Foreskin melanocyte (primary cell): ENCODE measurements at places on chromosomes 11 and 22.

- DNase-seq: peak; percentile 66
These were observed 3.7 kb upstream of the RPS6KA4 start for GRCh38 chr11:64355078-64355940.

GRCh38 chr22:45589556-45589955 lies 82.1 kb upstream of the ATXN10 start:
- no peak for DNase-seq

DNA sequence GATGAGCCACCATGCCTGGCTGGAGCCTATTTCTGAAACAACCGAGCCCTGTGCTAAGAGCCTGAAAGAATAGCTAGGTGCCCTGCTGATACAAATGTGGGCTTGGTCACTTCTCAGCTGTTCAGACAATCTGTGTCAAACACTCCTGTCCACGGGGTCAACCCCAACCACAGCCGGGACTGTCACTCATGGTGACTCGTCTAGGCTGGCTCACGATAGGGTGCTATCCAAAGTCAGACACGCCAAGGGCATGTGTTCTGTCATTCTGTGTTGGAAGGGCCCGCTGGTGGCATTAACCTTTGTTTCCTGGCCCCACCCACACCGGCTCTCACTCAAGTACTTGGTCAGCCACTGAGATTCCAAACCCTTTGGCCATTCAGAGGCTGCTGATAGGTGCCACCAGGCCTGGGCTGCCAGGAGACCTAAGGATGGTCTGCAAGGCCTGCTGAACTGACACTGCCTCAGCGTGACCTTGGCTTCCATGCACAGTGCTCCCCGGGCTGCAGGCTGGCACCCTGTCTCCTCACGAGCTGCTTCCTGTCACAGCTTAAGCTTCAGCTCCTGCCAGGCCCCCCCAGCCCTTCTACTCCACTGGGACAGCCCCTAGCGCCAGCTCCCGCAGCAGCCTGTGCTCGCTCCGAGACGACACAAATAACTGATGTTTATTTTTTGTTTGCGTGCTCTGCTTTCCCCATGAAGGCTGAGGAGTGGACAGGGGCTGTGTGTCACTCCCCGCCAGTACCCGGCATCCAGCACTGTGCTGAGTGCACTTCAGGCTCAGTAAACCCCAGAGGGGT lies 14.2 kb upstream of the CDC42BPG start:
- no peak for DNase-seq

- DNase-seq: no peak
These were observed 59.5 kb downstream of the CDKN1C start for GRCh38 chr11:2825889-2826678.

DNA sequence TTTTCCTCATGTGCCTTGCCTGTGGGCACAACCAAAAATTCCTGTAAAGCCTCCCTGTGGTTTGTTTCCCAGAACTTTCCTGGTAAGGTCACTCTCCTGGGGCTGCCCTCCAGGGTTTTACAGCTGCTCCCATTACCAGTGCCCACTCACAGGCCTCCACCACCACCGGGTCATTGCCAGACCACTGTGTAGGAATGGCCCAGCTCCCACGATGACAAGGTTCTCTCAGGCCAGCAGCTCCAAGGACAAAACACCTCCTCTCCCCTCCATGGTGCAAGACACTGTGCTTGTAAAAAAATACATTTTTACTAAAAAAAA lies 96.1 kb upstream of the AKIP1 start:
- DNase-seq: peak; percentile 61

DNA sequence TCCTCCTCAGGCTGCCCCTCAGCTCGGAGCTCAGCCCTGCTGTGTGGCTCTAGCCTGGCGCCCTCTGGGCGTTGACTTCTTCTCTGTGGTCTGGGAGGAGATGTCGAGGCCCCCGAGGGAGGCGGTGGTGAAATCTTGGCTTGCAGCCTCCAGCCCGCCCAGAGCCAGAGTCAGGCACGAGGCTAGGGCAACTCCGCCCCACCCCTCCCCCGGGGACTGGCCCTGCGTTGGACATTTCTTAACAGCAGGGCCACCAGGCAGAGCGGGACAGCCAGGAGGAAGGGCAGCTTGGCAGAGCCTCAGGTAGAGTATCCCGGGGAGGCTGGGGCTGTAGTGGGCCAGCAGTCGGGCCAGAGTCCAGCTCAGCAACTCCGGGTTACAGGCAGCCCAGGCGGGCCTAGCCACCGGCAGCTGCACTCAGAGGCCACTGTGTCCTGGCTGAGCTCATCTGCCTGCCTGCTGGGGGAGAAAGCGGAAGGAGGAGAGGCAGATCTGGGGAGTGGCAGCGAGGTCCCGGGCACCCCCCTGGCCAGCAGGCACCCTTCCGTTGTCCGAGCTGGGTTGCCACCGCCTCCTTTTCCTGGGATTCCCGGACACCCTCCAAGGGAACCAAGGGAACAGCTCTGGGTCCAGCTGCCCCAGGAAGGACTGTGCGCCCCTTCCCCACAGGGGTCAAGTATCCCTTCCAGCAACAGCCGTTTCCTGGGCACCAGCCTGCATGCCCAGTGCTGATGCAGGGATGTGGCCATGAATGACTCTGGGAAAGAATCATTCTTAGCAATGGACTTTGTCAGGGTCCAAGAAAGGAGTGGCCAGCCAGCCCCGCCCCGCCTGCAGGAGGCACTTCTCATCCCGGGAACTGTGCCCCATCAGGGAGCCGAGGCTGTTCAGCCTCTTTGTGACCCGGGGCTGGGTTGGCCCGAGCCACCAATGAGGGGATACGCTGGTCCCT lies at the start of gene ALDH3B1:
ALDH3B1 (plus strand) TSS at position 238 of the 952 bp plus-strand sequence. CDS start 4,971 bp downstream, outside the sequence.
- peak; percentile 81 for DNase-seq

- no peak for DNase-seq
These were observed 188.5 kb upstream of the ISX start for GRCh38 chr22:34877506-34877905.

DNA sequence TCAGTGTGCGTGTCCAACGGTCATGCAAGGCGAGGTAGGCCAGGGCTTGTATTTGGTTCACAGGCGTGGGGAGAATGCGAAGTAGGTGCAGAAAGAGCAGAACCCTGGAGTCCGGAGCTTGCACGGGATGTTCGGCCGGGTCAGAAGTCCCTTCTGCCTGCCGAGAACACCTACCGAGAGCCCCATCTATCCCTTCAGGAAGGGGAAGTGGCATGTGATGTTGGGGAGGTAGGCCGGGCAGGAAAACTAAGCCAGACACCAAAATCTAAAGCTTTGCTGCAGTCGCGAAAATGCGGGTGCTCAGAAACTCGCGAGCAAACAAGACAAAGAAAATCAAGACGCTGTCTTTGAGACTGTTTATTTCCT lies 435 bp upstream of the TAF6L start:
- DNase-seq: no peak

- DNase-seq: no peak
These were observed 7.8 kb upstream of the NOX4 start for GRCh38 chr11:89498845-89499448.

DNA sequence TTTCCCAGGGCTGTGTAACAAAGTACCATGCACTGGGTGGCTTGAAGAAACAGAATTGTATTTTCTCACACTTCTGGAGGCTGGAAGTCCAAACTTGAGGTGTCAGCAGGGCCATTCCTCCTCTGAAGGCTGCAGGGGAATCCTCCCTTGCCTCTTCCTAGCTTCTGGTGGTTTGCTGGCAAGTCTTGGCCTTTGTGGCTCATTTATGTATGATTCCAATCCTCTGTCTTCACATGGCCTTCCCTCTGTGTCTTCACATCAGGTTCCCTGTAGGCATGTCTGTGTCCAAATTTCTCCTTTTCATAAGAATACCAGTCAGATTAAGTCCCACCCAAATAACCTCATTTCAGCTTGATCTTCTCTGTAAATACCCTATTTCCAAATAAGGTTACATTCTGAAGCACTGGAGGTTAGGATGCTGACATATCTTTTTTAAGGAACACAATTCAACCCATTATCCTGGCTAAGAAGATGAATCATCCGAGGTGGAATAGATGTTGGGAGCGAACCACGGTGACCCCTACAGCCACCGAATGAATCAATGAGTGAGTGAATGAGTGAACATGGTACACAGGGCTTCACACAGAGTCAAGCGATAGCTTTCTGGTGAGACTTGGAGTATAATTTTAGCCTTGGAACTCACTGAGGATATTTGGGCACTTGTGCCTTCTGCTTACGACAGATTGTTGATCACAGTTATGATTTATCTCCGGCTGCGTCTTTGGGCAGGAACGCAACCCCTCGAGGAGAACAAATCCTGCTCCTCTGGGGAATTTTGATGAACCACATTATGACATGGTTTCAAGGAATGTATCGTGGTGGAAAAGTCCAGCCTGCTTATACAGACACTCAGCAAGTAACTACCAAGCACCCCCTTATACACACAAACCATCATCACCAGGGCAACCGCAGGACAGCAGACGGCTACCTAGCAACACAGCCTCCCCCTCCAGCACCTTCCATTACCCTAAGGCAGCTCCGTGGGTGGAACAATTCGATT lies 34.3 kb upstream of the MICAL2 start:
- no peak for DNase-seq

DNA sequence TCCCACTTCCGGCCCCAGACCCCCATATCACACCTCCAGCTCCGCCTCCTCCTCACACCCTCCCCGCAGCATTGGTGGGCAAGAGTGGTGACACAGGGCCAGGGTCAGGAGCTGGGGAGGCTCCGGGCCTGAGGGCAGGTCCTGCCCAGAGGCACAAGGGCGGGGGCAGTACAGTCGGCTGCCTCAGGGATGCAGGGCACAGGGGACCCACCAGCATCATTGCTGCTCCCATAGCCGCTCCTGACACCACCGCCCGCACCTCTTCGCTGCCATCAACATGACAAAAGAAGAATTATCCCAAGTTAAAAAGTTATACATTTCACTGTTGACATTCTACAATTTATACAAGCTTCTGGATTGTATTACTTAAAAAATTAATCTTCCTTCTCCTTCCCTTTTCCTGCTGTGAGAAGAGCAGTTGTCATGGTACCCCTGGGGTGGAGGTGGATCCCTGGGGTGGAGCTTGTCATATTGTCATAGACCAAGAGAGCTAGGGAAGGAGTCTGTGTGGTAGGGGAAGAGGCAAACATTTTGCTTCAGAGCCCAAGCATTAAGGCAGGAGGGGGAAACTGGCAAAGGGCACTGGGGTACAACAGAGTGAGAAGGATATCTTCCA lies 4.1 kb downstream of the SBF2 start:
- no peak for DNase-seq

DNA sequence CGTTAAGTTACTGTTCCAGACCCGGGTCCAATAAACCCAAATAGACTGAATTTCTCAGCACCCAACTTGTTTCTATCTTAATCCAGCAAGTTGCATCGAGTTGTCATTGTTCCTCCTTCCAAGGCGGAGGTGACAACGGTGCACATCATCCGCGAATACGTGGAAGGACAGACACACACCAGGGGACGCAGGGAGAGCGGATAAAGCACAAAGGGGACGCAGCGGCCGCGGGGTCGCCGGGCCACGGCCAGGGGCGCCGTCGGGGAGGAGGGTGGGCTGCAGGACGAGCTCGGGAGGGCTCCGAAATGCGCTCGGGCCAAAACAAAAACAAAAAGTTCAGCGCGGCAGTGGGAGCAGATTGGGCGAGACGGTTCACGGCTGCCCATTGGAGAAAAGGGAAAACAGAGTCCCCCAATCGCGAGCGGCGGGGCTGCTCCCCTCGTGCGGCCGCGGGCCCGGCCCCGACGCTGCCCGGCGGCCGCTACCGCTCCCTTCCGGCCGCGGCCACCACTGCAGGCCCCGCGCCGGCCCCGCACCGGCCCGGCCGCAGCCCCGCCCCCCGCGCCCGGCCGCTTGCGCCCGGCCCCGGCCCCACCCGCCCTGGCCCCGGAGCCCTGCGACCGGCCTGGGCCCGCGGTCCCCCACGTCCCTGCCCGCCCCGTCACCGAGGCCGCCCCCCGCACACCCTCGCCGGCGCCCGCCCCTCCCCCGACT lies 518 bp downstream of the KMT5B start:
- peak; percentile 51 for DNase-seq

DNA sequence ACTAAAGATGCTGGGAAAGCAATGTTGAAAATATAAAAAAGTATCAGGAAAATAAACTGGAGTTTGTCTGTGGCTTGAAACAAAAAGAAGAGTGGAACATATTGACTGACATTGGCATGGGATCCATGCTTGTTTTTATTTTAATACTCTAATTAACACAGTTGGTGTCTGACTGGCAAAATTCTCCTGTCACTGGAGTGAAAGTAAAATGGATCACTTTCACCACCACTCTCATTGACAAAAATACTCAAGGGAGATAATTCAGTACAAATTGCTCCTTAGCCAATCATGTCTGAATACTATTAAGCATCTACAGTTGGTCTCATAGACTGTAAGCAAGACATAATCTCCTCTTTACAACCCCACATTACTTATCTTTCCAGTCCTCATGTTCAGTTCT lies 101.8 kb downstream of the DCDC1 start:
- DNase-seq: no peak

DNA sequence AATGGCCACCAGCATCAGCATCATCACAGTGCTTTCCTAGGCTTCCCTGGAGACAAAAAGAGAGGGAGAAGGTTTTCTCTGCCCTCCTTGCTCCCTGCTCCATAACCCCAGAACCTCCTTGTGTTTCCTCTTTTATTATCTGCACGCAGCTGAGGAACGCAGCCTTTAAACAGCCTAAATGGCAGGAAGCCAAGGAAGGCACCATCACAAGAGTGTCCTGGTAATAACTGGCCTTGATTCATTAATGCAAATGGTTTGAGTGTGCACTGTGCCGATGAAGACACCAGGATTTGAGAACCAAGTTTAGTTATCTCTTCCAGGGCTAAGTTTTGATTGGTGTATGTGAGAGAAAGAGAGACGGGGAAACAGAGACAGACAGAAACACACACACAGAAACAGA lies 29.4 kb upstream of the DRD2 start:
- DNase-seq: no peak

DNA sequence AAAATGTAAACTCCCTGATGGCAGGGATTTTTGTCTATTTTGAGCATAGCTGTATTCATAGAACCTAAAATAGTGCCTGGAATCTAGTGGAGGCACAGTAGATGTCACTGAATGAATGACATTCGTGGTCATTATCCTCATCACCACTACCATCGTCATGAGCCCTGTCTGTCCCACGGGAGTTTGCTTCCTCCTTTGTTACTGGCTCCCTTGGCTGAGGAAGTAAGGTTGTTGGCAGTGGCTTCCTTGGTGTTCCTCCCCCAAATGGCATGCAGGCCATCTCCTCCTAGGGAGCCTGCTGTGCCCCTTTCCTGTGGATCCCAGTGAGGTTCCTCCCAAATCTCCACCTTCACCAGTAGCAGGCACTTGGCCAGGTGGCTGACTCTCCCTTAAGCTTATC lies 183.0 kb downstream of the CEP164 start:
- no peak for DNase-seq

DNA sequence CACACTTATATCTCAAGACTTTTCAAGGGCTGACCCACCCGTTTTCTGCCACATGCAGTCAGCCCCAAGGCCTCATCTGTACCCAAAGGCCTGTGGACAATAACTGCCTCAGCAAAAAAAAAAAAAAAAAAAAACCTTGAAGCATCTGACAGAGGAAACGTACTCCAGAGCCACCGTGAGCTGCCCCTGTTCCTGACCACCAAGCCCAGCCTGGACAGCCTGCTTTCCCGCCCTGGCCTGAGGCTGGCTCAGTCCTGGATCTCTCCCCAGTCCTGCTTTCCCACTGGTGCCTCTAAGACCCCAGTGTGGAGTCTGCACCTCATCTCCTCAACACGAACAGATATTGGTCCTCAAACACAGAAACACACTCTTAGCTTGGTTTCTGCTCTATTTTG lies 66.5 kb downstream of the SLC35F2 start:
- no peak for DNase-seq

GRCh38 chr22:21933910-21934309 lies 18.7 kb downstream of the PPM1F start:
- no peak for DNase-seq
